ENCODE measurements at places on chromosomes 7 and 10.

- DNase-seq: no peak
Measured at GRCh38 chr7:36037121-36037662, 115.9 kb upstream of the EEPD1 start.

- no peak for DNase-seq
Measured at GRCh38 chr7:143284591-143285469, at the start of gene TMEM139. TSS of gene TMEM139 (plus strand) at chr7:143284958. CDS start at chr7:143285958, 1,000 bp downstream.

GRCh38 chr10:23742807-23743206 is 303.9 kb downstream of the OTUD1 start:
- no peak for DNase-seq

GRCh38 chr10:52566471-52567246 is 205.9 kb downstream of the MBL2 start:
- DNase-seq: no peak

DNA sequence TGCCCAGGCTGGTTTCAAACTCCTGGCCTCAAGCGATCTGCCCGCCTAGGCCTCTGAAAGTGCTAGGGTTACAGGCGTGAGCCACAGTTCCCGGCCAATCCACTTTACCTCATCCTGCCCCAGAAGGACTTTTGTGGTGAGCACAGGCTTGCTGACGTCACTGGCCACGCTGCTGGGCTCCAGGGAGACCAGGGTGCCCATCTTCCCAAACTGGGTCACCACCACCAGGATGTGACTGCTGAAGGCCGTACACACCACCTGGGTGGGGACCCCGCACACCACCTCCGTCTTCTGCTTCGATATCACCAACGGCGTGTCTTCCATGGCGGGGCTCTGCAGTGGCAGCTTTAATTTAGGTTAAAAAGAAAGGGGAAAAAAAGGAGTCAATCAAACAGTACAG is 816 bp downstream of the PSMG3 start:
- peak; percentile 24 for DNase-seq
